Activated CD4-positive, alpha-beta T cell treated with anti-CD3 and anti-CD28 coated beads for 48 hours (primary cell): ENCODE measurements at places on chromosomes 7 and 10.

DNA sequence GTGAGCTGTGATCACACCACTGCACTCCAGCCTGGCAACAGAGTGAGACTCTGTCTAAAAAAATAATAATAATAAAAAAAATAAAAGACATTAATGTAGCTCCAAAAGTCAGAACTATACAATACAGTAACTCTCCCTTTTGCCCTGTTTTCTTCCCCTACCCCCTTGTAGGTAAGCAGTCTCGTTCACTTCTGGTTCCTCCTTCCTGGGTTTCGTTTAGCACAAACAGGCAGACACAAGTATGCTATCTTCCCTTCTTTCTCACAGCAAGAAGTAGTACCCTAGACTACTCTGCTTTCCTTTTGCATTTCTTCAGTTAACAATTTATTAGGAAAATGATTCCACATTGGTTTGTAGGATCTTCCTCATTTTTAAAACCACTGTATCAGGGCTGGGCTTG lies 33.1 kb downstream of the PDSS1 start:
- DNase-seq, result no peak

GRCh38 chr10:129450391-129450790 lies 16.6 kb upstream of the MGMT start:
- no peak for DNase-seq

DNA sequence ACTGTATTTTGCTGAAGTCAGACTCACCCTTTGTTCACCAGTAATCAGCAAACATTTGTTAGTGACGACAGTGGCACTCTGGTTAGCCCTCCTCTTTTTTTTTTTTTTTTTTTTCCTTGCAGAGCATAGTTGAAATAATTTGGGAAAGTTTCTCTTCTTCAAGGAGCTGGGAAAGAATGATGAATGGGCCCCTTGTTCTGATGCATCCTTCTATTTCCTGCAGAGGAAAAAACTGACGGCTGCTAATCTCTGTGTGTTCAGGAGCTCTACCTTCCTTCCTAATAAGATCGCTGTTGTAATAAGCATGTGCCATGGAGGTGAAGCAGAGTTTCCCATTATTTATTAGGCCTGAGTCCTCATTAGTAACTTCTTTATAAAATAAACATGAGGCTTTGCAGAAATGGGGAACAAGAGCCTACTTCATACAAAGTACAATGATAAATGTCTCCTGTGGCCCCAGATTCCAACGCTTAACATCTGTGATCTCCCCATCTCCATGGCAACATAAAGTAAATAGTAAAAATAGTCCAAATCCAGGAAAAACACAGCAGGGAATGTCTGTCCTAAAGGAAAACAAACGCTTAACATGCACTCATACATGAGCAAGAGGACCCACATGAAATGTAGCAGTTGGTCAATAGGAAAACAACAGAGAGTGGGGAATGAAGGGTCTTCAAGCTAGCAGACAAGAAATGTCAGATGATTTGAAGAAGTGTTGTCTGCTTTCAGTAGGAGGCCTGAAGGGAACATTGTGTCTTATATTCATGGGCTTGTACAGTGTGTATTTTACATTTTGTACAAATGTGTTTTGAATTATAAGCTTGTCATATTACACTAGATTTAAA lies 59.1 kb upstream of the CALD1 start:
- no peak for DNase-seq

- no peak for DNase-seq
Observed at GRCh38 chr10:3497581-3497980, 287.4 kb downstream of the KLF6 start.

- DNase-seq, result no peak
Observed at GRCh38 chr7:33841705-33842129, 63.6 kb upstream of the BMPER start.

DNA sequence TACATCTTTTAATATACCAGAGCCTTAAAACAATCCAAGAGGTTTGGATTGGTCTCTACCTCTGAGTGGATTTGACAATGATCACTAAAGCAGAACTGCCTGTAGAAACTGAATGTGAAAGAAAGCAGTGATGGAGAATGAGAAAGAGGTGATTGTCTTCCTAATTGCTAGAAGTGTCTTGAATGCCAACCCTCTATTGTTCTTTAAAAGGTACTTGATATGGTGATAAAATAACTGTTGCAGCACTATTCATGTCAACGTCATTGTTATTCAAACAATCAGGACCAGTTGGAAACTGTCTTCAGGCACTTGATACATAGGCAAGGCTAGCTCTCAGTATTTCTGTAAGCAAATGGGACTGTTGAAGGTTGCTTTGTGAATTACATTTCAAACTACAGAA lies 47.9 kb upstream of the ITPRID1 start:
- no peak for DNase-seq

DNA sequence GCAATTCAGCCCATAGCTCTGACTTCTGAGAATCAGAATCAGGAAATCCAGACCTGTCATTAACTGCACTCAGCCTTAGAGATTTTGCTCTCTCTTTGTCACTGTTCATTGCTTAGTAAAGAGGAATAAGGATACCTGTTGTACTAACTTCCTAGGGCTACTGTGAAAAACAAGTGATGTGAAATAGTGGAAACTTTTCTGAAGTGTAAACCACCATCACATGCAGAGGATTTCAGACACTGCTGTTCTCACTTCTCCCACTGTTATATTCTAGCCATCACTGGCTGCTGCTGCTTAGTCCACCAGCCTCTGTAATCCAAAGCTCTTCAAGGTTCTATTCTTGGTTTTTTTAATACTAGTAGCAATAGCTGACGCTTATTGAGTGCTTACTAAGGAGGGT lies 129.6 kb upstream of the CCDC6 start:
- no peak for DNase-seq

DNA sequence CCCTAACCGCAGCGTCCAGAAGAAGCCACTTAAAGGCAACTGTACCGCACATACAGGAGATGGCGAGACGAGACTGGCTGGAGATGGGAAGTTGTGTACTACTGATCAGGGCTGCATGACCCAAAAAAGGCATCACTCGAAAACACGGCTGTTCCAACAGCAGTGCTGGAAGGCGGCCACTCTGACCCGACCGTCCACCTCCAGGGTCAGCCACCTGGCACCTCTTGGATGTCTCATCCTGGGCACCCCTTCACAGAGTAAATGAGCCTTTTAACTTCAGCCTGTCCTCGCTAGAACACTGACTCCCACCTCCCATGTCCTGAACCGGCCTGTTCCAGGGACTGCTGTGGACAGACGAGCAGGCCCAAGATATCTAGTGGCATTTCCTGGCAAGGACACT lies 180.7 kb downstream of the DIP2C start:
- DNase-seq, result no peak

GRCh38 chr10:35642793-35643114 lies 658 bp upstream of the FZD8 start:
- DNase-seq, result no peak

GRCh38 chr7:116188-116981 lies 76.0 kb upstream of the FAM20C start:
- no peak for DNase-seq

DNA sequence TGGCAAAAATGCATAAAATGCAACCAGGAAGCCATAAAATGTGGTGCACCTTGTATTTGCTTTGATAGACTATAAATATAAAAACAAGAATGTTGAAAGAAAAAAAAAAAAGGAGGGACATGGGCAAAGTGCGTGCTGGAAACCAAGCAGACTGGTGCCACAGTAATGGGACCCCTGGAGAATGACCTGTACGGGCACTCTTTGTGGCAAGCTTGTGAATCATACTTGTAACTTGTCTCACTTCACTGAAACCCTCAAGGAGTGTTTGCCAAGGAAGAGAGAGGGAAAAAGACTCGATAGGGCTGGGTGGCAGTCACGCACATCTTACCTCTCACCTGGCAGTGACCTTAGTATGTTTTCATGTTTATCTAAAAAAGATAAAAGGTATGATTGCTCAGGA lies 1183.6 kb downstream of the GATA3 start:
- DNase-seq, result no peak

DNA sequence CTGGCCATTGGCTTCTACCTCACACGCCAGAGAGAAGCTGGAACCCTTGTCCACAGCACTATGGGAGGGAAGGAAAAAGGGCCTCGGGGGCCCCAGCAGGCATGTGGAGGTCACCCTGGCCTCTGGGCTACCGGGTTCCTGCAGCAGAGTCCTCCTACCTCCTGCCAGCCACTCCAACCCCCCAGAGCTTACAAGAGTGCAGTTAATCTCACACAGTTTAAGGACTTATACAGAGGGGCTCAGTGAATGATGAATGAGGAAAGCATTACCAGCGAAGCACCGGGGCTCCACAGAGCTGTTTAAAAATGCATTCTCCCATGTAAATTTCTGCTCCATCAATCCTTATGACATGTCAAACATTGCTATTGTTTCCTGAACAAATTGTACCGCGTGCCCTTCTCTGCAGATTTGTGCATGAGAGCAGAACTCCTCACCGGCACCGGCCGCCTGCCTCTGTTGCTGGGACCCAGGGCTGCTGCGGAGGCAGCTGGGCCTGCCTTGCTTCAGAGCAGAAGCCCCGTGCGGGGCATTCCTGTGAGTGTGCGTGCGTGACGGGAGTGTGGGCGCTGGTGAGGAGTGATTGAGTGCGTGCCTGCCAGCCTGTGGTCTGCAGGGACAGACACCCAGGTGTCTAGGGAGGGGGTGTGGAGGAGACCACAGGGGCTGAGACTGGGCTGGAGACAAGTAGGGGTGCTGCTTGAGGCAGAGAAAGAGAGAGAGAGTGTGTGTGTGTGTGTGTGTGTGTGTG lies 52.8 kb downstream of the C10orf105 start:
- DNase-seq, result peak; percentile 9

- DNase-seq, result no peak
Observed at GRCh38 chr7:28315565-28316410, 96.5 kb upstream of the CREB5 start.

GRCh38 chr7:70568674-70569334 lies 563.1 kb upstream of the GALNT17 start:
- DNase-seq, result no peak

DNA sequence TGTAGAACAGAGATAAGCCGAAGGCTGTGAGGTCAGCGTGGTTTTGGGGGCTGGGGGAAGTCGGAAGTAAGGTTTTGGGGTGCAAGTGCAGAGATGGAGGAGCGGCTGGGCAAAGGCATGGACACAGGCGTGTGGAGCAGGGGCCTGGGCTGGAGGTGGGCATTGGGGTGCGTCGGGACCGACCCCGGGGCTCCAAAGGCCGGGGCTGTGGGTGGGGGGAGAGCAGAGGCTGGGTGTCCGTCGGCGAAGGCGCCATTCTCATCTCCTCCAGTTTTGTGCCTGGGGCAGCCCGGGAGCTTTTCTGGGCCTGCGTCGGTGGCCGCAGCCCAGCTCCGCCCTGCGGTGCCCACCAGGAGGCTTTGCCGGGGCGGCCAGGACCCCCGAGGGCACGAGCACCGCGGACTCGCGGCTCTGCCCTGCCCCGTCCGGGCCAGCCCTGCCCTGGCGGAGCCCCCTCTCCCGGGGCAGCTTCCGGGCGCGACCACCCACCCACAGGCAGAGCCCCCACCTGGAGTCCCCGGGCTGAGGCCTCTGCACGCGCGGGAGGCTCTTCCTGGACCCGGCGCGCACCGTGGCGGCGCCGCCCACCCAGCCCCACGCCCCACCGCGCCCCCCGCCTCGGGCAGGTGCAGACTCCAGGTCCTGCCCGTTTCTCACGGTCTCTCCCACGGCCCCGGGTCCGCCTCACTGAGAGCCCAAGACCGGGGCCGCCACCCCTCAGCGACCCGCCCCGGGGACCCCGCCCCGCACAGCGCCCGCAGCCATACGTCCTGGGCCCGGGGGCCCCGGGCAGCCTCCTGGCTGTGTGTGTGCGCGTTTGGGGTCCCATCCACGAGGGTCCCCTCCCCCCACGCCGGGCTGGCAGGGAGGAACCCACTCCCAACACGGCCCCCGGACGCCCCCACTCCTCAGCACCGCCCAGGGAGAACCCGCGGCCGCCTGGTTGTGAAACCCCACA lies 7.7 kb upstream of the SCART1 start:
- DNase-seq, result no peak

GRCh38 chr7:54615-55014 lies 137.8 kb upstream of the FAM20C start:
- no peak for DNase-seq

- no peak for DNase-seq
Observed at GRCh38 chr10:43739161-43739560, 90.5 kb upstream of the ZNF32 start.

DNA sequence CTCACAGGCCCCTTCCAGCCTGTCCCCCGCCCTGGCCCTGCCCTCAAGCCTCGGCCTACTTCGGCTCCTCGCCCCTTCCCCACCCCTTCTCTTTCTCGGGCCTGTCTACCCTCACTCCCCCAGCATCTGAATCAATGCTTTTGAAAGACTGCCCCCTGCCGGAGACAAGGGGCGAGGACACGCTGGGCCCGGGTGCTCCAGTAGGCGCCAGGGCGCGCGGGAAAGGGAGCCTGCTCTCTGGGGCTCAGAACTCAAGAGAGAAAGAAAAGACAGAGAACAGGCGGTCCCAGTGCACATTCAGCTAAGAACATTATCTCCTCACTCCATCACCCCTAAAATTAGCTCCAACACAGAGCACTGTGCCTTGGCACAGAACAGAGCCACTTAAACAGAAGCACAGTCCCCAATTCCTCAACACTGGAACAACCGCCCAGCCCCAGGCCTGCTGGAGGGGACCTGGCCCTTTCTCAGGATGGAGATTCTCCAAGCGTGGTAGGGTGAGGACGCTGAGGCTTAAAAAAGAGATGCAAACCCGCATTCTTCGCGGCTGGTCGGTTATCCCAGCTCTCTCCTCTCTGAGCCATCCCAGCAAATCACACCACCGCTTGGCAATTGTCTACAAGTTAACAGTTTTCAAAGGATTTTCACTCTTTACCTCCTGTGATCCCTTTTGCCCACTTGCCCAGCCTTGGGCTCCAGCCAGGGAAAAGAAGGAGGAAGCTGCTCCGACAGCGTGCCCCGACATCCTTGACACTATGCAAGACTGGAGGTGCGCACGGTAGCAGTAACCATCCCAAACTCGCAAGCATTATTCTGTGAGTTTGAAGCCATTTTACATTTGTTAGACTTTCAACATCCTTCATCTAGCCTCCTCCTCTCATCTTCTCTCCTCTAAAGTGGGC lies 2.1 kb downstream of the GIGYF1 start:
- peak; percentile 91 for DNase-seq

GRCh38 chr7:102439963-102440795 lies 6.8 kb downstream of the ORAI2 start:
- no peak for DNase-seq

DNA sequence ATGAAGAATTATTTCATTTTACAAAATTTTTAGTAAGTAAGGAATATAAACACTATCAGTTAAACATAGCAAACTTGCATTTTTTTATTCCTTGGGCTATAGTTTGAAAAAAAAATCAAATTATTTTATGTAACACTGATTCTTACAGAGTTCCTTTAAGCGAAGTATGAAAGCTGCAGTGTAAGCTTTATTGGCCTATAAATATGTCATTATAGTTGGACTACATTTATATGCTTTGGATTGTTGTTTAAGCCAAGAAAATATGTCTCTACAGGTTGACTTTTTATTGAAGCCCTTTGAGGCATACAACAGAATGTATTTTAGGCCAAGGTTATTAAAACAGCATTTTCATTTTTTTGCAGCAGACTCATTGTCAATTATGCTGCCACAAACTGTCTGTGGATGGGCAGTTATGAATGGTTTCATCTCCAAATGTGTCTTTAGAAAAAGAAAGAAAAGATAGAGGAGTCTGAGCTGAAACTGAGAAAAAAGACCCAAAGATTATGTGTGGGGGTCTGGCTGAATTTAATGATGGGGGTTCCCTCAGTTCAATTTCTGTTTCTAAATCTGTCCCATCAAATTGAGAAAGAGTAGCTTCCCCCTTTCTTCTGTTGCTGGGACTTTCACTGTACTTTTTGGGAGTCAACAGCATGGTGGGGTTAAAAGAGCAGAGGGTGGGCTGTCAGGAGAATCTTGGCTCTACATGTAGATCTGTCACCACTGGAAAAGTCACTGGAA lies 43.1 kb downstream of the ARID5B start:
- no peak for DNase-seq
